Stimulated activated CD4-positive, alpha-beta T cell treated with anti-CD3 and anti-CD28 coated beads, TNF-alpha, amount 100 ng/mL, for 1 hour (primary cell): ENCODE measurements at places on chromosomes 2 and 18.

GRCh38 chr18:57231864-57232263 lies 85.0 kb downstream of the BOD1L2 start:
- DNase-seq, result no peak

GRCh38 chr2:27596627-27597026 lies 13.8 kb downstream of the ZNF512 start:
- DNase-seq, result no peak

GRCh38 chr2:118737684-118738083 lies 109.8 kb downstream of the EN1 start:
- no peak for DNase-seq

DNA sequence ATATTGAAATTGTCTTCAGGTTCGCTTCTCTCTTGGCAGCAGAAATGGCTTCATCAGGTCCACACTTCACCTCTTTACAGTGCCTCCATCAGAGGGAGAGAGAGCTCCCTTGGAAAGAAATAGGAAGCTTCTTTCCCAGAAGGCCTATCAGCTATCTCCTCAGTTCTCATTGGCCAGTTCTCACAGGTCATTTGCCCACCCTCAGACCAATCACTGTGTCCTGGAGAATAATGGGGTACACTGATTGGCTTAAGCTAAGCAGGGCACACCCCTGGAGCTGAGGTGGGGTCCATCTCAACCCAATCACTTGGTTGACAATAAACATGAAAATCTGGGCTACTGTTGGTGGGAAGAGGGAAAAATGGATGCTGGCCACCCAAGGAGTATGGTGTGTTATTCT lies 5.2 kb downstream of the GNLY start:
- no peak for DNase-seq
